ENCODE measurements at places on chromosomes 4 and X.
A peak's percentile ranks its signal among the peaks of the same experiment; 100 is the strongest.

DNA sequence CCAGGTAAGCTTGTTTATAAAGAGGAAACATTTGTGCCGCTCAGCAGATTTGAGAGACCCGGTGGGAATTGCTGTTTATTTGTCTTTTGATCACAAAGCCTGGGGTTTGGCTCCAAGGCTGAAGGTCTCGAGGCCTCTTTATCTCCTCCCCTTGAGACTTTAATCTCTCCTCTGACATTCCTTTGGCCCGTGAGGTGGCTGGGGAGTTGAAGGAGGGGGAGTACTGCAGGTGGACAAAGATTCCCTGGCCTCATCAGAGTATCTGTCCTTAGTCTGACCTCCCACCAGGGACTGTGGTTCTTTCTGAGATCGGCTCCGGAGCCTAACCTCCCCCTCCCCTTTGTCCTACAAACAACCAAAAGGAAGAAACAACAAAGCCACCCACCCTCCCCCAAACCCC lies 216.5 kb downstream of the MID1IP1 start:
- no peak for DNase-seq

GRCh38 chr4:53777244-53777984 lies 186.1 kb upstream of the LNX1 start:
- no peak for DNase-seq

DNA sequence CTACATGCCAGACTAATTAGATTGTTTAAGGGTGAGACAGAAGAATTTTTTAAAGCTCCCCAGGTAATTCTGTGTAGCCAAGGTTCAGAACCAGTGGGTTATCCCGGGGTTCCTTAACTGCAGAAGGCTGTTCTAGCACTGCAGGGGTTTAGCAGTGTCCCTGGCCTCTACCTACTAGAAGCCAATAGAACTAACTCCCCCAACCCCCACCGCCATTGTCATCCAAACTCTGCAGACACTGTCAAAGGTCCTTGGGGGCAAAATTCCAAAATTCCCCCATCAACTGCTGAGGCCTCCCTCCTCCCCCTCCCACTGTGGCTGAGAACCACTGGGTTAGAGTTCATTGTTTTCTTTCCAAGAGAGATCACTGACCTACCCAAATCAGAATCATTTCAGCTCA lies 66.4 kb downstream of the MOSPD2 start:
- no peak for DNase-seq

DNA sequence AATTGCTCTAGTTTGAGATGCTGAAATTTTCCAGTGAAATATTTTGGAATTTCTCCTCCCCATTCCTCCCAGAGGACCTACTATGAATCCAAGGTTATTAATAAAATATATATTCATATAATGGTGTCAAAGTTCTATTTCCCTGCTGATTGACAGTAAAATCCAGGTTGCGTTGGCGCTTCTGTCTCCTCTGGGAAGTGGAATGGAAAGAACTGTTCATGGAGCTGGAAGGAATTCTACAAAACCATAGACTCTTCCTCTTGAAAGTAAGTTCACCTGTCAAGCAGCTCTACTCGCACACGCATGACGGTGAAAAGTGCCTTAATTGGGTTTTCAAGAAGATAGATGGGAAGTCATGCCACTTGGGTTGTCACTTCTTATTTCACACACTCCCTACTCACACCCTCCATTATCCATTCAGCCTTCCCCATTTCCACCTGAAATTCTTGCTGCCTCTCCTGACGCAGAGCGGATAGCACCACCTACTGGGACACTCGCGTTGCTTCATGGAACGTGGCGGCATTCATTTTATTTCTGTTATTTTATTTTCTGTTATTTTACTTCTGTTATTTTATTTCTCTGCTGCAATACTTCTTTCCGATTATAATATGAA lies 351.6 kb downstream of the NLGN4X start:
- peak; percentile 4 for DNase-seq
